Fibroblast of villous mesenchyme (primary cell): ENCODE measurements at places on chromosomes 12 and 14.

DNA sequence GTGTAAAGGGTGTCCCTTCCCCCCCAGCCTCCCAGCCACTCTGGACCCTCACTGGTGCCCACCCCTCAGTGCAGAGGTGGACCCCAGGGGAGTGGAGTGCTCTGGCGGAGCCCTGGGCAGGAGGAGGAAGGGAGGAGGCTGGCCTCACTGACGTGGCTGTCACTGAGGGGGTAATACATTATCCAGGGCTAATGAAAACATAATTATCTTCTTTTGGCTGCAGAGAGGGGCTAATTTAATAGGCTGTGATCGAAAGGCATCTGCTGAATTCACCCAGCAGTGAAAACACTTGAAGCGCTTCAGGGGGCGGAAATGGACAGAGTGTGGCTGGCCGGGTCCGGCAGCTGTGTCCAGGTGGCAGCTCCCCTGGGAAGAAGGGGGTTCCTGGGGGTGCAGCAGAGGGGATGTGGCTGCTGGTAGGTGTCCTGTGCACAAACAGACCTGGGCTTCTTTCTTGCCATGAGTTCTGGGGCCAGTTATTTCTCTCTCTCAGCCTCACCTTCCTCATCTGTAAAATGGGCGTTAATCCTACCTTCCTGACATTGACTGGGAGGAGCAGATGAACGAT, 3.7 kb upstream of the NOS1 start:
- DNase-seq = no peak

DNA sequence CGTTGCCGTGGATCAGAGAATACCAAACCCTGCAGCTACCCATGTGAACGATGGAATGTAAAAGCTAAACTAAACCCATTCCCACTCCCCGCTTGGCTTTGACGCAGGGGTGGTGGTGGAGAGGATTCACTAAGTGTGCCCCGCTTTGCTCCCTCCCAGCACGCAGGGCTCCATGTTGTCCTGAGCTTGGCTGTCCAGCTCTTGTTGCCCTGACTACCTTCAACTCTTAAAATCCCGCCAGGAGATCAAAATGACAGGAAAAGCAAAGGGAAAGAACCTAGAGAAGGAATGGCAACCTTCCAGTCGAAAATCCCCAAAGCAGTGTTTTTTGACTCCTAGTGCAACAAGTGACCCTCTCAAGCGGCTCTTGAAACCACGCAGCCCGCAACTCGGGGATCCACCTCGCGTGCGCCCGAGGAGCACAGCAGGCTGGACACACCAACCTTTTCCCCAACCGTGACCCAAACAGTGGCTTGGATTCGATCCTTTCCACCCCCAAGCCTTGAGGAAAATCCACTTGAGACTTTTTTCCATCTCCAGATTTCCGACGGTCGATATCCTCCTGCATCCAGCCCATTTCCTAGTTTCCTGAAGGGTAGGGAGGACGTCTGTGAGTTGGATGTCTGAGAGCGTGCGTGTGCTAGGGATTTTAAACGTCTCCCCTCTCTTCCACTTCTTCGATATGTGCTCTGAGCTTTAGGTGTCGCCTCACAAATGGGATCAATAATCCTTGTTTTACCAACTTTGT, 1.4 kb downstream of the SYT10 start:
- DNase-seq = no peak

- DNase-seq = no peak
Observed at GRCh38 chr14:23118506-23119362, at the start of gene CEBPE. Gene CEBPE, minus strand, starts transcription at chr14:23119255. Its CDS starts 164 bp downstream, at chr14:23119091.

GRCh38 chr14:28769276-28769880, 2.8 kb downstream of the FOXG1 start:
- DNase-seq = no peak

GRCh38 chr12:130650131-130650530, 66.0 kb downstream of the RIMBP2 start:
- DNase-seq = no peak

- DNase-seq = peak; percentile 89
Observed at GRCh38 chr12:88946372-88946997, 366.2 kb upstream of the KITLG start.

- DNase-seq = peak; percentile 5
Observed at GRCh38 chr12:77229640-77230442, 164.5 kb upstream of the E2F7 start.
